ENCODE measurements at places on chromosomes 6 and 20.

DNA sequence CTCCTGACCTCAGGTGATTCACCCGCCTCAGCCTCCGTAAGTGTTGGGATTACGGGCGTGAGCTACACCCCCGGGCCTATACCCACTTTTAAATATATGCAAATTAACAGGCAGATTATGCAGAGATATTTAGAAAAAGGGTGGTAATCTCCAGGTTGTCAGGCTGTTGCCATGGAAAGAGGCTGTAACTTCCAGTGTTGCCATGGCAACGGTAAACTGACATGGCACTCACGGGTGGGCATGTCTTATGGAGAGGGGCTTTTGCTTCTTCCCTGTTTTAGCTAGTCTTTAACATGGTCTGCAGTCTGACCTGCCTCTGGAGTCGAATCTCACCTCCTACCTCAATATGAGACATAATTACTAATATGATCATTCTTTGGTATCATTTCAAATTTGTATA, 44.9 kb downstream of the ZNF334 start:
- no peak for DNase-seq

DNA sequence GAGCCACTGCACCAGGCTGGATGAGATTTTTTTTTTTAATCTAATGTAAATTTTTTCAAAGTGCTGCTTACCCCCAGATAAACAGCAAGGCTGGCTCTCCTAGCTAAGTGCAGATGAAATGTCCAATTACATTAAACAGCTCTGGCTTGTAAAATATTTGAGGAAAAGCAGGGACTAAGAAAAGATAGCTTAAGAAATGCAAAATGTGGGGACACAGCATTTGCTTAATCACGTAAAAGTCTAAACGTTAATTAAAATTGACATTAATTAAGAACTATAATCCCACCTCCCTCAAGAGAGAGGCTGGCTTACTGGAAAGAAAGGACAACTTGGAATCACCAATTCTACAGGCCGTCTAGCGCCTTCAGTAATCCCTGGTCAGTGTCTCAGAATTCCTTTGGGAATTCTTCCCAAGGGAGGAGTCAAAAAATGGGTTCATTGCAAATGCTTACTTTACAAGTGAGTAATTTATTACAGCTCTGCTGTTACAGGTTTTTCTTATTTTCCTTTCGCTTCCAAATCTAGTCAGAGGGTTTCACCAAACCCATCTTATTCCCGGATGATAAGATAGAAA, 13.6 kb upstream of the MARCKS start:
- DNase-seq, result no peak

DNA sequence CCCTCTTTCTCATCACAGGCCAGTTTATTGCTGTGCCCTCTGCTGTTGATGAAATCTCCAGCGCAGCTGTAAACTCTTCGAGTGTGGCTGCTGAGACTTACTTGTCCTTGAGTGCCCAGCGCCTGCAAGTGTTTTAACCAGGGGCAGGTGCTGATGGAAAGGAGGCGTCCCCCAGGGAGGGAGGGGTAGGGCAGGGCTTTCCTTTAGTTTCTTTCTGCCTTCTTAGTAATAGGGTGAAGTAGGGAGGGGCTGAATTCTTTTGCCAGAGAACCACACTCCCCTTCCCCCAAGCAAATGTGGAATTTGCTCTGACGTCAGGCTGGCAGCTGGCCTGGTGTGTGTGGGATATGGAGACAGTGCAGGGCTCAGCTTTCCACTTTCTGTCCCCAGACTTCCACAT, 61.2 kb downstream of the IGF2R start:
- DNase-seq, result no peak

DNA sequence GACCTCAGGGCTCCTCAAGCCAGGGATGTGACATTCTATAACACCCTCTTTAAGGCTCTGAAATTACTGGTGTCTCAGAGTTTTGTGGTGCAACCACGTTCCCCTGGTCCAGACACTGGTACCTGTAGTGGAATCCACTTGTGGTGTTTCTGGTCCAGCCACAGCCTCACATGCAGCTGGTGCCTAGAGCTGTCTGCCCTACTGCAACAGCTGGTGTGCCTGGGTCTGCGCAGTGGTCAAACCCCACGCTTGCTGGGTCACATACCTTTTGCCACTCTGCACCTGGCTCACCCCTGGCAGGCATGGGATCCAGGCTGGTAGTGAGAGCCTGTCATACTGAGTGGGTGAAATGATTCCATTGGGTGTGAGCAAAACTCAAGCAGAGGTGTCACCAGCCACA, 1230.2 kb upstream of the EYS start:
- no peak for DNase-seq

DNA sequence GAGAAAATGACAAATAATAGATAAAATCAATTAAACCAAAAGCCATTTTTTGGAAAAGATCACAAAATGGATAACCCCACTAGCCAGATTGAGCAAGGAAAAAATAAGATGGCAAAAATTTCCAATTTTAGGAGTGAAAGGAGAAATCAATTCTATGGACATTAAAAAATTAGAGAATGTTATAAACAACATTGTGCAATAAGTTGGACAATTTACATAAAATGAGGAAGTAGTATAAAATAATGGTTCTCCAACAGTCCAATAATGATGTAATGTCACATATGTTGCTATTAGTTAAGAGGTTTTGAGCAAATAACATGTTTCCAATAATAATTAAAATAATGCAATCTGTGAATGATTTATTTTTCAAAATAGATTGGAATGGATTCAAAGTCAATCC, 3.1 kb upstream of the SNAP91 start:
- DNase-seq, result no peak

DNA sequence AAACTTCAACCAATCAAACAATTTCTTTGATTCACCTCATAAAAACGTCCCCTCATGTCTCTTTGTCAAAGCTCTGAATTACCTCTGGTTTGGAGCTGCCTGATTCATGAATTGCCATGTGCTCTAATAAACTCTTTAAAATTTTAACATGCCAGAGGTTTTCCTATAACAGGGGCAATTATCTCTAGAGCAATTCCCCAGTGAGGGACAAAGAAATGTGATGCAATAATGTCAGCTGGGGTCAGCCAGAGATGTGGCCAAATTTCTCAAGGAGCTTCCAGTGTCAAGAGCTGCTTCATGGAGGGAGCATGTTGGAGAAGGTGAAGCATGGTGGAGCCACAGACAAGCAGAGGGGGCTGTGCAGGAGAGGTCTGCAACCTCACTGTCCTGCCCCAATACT, 38.7 kb upstream of the RFPL4B start:
- DNase-seq, result no peak

DNA sequence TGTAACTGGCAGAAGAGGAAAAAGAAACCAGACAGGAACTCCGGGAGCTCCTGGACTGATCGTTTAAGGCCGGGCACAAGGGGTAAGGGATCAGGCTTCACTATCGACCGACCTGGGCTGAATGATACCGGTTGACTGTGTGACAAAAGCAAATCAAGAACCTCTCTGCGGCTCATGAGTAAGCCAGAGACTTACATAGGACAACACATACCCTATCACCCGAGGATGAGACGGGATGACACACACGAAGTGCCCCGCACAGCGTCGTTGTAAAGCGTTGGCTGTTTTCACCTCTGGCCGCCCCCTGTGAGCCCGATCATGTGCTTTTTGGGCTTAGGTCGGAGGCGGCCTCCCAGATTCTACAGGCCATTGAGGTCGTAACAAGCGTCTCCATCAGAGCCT, 695 bp upstream of the TGIF2 start:
- peak; percentile 47 for DNase-seq

GRCh38 chr20:41379551-41379950, 12.9 kb upstream of the EMILIN3 start:
- no peak for DNase-seq

DNA sequence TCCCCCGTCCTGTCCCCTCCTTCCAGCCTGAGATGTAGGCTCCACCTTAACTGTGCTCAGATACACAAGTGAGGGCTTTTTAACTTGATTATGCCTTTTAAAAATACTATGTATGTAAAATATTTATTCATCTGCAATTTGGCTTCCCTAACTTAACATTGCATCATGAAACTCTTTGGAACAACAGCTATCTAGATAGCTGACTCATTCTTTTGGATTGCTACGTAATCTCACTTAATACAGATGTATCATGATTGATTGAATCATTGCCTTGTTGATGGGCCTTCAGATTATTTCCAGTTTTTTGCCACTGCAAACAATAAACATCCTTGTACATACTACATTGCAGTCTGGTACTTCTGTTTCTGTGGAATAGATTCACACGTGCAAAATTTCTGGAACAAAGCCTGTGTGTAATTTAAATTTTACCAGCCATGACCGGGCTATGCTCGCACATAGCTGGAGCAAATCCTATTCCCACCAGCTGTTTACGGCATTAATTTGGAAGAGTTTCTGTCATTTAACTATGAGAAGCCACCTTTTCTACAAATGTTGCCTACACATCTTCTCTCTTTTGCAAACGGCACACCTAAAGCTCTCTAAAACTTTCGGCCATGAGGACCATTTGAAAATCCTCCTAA, 6.5 kb downstream of the PRND start:
- no peak for DNase-seq

DNA sequence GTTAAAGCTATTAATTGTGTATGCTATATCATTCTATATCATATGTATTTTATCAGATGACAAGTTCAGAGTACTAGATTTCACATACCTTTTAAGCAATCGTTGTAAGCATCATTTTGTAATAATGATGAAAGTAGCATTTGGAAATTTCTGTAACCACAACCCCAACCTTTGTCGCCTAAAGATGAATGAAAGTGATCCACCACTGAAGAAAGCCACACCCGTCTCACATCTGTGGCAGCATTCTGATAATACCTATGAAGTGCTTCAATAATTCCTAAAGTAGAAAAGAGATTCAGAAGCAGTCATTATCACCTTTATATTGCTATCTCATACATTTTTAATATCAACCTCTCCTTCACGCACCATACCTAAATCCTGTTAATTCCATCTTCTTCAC, 16.6 kb downstream of the ZUP1 start:
- DNase-seq, result no peak

DNA sequence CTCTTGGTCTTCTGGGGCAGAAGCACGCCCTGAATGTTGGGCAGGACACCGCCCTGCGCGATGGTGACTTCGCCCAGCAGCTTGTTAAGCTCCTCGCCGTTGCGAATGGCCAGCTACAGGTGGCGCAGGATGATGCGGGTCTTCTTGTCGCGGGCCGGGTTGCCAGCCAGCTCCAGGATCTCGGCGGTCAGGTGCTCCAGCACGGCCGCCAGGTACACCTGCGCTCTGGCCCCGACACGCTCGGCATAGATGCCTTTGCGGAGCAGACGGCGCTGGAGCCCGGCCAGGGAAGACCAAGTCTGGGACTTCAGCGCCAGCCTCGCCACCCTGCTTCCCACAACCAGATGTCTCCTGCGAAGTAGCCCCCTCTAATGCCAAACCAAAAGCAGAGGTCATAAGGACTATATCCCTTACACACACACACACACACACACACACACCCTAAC, 8.0 kb upstream of the SLC17A3 start:
- DNase-seq, result no peak

GRCh38 chr6:137417396-137417795, 76.8 kb downstream of the OLIG3 start:
- DNase-seq, result no peak

Measured in activated naive CD8-positive, alpha-beta T cell treated with anti-CD3 and anti-CD28 coated beads, Interleukin-2, amount 50 U/mL, for 16 hours (primary cell).